Activated T-helper 1 cell treated with anti-CD3 and anti-CD28 coated beads, Interleukin-2, amount 50 U/mL, for 16 hours (primary cell): ENCODE measurements at places on chromosomes 3 and 15.

DNA sequence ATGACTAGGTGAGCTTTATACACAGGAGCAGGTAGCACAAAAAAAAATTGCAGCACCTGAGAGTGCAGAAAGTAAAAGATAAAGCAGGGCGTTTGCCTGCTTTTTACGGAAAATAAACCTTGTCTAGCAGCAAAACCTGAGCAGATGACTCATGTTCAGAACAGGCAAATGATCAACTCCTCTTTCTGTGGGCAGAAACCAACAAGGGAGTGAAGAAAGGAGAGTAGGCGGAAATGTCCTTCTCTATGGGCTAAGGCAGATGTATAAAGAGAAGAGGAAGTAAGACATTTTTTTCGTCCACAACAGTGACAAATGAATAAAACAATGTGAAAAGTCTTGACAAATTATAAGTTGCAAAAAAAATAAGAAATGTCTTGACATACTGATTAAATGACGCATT, 24.5 kb upstream of the GMNC start:
- no peak for DNase-seq

DNA sequence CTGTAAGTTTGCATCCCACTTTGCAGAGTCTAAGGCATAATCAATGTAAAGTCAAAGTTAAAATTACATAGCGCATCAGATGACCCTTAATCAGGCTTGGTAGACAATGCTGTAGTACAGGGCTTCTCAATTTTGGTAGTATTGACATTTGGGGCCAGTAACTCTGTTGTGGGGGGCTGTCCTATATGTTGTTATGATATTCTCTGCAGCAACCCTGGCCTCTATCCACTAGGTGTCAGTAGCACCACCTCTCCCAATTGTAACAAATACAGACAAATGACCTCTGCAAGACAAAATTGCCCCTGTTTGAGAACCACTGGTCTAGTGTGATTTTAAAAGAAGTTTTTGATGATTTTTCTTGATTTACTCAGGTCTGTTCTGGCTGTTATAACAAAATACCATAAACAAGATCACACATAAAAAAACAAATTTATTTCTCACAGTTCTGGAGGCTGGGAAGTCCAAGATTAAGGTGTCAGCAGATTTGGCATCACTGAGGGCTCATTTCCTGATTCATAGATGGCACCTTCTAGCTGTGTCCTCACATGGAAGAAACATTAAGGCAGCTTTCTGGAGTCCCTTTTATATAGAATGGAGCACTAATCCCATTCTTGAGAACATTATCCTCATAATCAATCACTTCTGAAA, 37.6 kb upstream of the SLC9A9 start:
- DNase-seq = no peak

DNA sequence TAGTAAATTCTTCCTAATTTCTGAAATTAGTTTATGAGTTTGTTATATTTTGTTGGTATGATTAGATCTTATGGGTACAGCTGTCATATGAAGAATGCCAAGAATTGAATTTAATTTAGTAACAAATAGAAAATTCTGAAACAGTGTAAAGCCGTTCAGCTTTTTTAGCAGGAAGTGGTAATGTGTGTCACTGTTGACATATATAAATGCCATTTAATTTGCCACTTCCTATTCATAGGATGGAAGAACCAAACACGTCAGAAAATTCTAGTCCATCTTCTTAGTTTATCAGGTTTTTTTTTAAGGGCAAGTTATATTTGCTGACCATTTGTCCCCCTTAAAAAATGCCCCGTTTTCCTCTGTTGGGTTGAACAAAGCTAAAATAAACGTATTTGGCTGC, 43.0 kb downstream of the RAB8B start:
- no peak for DNase-seq

DNA sequence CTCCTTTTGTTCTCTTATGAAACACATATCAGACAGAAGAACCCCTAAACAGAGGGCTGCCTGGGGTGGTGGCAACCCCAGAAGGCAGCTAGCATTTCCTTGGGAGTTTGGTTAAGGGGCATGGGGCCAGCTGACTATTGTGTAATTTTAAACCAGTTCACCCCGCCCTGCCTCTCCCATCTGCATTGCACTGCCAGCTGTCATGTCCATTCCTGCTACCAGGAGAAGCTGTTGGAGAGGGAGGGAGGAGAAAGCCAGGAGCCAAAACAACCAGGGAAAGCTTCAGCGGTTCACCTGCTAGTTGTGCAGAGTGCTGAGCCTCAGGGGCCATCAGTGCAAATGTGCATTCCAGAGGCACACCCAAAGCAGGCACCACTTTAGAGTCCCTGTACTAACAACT, 47.6 kb upstream of the ATP1B3 start:
- no peak for DNase-seq

GRCh38 chr15:74396445-74397238, 29.2 kb upstream of the CYP11A1 start:
- DNase-seq = no peak

DNA sequence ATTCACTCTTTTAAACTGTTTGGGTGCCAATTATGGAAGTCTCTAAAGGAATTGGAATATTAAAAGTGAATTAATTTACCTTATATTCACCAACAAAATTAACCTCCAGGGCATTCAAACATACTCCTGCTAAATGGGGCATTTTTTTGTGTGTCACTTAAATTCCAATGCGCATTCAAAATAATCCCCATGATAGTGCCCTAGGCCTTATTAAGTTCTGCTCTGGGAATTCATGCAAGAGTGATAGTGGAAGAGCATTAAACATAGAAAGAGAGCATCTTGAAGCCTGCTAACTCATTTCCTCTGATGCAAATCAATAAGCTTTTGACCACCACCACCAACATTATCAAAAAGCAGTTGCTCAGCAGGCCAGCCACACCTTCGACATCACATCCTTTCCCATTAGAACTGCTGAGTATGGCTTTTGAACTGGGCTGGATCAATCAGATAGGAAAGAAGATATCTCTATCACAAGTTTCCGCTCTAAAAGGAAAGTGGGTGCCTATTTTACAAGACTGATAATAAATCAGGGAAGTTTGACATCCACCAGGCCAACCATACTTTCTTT, 156.7 kb downstream of the TMCO5A start:
- DNase-seq = no peak

GRCh38 chr15:80100247-80100646, 40.8 kb downstream of the ZFAND6 start:
- DNase-seq = no peak

DNA sequence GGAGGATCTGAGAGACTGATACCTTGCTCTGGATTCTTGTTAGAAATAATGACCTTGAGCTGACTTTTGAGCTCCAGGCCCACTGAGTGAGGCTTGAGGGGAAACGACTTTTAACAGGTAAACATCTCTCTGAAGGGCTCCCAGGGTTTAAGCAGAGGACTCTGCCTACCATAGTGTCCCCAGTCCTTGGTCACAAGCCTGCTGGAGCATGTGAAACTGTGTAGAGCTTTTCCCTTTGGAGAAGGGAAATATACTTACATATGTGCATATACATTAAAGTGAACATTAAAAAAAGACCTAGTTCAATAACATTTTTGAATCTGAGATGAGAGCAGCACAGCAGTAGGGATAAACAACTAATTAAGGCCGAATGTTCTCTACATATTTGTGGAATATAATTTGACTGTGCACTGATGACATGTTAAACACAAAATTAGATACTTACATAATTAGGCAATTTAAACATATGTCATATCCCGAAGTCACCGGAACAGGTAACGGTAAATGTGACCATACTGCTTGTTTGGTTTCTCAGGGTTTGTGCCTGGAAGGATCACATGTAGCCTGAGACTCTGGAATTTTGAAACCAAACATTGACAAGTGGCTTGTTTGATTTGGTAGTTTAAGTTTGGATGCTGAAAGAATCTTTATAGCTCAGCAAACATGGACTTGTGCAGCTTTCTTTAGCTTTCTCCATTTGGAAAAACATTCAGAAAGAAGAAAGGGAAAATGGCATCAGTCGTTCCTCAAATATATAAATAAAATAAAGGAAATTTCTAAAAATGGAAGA, 266.1 kb upstream of the C2CD4B start:
- DNase-seq = no peak
